NCI-H1436 treated with DMSO at 0.1 percent for 48 hours (cell line): ENCODE measurements at places on chromosomes 2 and 18.

GRCh38 chr2:99066075-99066958, 75.2 kb upstream of the C2orf15 start:
- DNase-seq: peak; percentile 76

DNA sequence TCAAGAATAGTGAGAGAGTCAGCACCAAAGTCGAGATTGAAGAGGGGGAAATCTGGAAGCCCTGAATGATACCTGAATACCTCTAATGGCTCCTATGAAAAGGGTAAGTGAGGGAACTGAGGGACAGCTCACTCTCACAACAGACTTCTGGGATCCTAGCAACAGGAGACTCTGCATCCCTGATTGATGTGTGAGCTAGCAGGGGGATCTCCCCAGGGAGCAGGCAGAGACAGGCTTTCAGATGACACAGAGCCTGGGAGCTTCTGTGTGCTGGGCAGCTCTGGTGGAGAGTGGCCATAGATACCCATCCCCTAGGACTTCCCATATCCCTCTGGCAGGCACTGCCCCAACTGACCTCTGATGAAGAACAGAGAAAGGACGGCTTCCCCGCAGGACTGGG, 206.2 kb downstream of the EXOC6B start:
- no peak for DNase-seq

DNA sequence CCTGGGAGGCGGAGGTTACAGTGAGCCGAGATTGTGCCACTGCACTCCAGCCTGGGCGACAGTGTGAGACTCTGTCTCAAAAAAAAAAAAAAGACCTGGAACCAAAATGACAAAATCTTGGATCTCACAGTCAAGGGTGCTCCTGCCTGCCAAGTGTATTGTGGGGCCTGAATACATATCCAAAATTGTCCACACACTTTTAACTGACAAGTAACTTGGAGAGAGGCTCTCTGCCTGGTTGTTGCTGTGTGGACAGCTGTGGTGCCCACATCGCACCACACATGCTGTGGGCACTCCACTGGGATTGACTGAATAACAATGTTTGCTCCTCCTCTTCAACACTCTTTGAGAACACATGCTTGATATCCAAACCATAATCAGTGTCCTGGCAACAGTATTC, 117.6 kb upstream of the REV1 start:
- DNase-seq: no peak

DNA sequence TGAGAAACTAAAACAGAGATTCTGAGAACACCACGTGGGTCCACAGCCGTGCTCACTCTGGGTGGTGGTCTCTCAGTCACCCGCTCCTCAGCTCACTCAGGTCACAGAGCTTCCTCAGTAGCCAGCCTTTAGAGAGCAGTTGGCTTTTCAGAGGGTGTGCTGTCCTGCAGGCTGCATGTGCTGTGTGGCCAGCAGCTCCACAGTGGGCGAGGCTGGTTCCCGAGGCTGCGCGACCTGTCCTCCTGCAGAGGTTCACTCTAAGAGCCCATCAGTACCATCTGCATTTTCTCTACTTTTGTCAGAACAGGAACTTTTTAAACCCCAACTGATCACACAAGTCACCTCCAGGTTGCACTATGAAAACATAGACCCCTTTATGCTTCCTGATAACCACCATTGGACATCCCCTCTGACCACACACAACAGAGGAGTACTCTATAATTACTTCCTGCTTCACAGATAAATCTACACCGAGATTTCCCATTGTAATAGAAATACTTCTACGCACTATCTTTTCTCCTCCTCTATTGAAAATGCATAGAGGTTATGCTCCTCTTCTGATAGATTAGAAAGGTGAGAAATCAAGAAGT, 93.1 kb downstream of the GYPC start:
- DNase-seq: no peak

GRCh38 chr18:59954755-59955156, 55.0 kb downstream of the PMAIP1 start:
- no peak for DNase-seq
